Nucleus accumbens (tissue), 56 donors: ENCODE measurements at places on chromosomes 16 and 17.

- DNase-seq, result no peak
These were observed 265.2 kb downstream of the XYLT1 start for GRCh38 chr16:17205279-17206211.

DNA sequence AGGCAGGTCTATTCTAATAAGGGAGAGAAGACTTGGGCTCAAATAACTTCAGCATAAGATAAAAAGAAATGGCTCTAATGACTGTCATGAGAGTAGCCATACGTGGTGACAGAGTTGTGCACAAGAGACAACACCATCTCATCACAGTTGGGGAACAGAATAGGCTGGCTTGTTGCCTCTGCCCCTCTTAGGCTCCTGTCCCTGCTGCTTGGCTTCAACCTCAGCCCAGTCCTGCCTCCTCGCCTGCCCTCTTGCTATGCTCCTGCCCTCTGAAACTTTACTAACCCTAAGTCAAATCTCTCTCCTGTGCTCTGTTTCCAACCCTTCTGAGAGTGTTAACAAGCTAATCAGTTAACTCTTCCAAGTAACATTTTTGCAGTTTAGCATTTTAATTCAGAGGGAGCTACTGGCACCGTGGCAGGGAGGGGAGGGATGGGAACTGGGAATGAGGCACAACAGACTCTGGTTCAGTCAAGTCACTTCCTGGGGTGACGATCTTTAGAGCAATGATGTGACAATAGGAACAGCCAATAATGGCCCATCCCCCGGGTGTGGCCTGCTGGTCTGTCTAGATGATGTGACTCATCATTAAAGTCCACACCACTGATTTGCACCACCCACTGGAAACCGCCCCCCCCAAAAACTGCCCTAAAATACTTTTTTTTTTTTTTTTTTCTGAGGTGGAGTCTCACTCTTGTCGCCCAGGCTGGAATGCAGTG, 35.5 kb downstream of the DNAH17 start:
- no peak for DNase-seq

DNA sequence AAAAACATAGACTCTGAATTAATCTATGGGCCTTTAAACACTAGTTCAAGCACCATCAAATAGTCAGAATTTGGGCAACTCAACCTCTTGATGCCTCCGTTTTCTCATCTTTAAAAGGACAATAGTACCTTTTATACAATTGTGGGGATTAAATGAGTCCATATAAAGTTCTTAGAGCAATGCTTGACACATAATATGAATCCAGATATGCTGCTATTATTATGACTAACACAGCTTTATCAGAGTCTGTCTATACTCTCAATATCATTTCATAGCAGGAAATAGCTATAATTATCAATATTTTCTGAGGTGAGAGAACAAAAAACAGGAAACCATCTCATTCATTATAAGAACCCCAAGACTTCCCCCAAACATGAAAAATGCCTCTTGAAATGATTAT, 430.5 kb upstream of the XYLT1 start:
- DNase-seq, result no peak

GRCh38 chr17:32516450-32516849, 29.7 kb downstream of the CDK5R1 start:
- DNase-seq, result no peak

GRCh38 chr16:10408824-10409381, 23.0 kb downstream of the ATF7IP2 start:
- no peak for DNase-seq

- DNase-seq, result no peak
These were observed 68.1 kb upstream of the CPHXL start for GRCh38 chr16:75794426-75794825.

DNA sequence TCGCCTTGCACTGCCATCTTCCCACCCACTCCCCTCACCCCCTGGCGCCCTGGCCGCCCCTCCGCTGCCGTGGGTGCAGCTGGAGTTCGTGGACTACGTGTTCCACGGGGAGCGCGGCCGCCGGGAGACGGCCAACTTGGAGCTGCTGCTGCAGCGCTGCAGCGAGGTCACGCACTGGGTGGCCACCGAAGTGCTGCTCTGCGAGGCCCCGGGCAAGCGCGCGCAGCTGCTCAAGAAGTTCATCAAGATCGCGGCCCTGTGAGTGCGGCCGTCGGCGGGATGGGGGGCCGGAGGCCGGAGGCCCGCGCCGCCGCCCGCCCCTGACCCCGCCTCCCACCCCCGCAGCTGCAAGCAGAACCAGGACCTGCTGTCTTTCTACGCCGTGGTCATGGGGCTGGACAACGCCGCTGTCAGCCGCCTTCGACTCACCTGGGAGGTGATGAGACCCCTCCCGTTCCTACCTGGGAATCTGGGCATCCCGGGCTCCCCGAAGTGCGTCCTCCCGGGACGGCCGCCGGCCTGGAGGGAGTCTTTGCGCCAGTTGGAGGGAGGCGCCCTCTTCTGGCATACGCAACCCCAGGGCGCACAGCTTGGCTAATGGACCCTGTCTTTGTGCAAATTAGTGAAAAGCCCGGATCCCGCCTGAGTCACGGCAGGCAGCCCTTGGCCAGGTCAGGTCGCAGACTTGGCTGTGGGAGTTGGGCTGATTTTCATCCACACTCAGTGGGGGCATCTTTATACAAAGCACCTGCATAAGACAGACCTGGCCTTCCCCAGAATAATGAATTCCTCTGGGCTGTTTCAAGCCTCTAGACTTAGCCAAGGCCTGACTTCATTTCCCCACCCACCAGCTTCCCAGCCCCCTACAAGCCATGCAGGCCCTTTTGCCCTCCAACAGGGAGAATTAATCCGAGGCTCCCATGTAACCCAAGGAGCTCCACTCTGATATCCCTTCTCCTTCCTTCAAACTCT, 14.3 kb downstream of the RAPGEFL1 start:
- no peak for DNase-seq

DNA sequence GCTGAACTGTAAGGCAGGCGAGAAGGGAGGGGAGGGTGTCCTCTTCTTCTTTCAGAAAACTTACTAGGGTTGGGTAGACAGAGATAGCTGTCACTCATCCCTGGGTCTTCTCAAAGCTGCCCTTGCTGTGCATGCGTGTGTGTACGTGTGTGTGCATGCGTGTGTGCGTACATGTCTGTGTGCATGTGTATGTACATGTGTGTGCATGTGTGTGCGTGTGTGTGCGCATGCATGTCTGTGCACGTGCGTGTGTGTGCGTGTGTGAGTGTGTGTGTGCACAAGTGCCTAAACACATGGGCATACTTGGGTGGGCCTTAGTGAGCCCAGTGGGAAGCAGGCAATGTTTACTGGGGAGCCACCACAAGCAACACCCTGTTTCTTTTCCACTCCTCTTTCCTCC, 154.8 kb upstream of the TNRC6C start:
- no peak for DNase-seq
